ENCODE measurements at places on chromosomes 1 and 21.

DNA sequence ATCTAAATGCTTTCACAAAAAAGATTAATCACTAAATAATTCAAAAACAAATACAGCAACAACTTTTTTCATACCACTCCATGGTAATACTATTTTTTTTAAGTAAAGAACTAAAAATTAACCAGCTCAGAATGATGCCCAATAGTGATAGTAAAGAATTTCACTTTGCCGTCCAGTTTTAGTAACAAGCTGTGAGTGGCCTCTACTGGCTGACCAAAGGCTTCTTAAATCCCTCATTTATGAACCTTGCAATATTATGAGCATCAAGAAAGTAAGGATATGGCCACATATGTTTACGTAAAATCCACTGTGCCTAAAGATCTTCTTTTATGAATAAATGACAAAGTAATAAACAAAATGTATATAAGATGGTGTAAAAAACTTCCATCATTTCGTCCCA, 108.6 kb downstream of the GPATCH2 start:
- no peak for DNase-seq

GRCh38 chr1:241475671-241476070, 43.9 kb downstream of the FH start:
- no peak for DNase-seq

DNA sequence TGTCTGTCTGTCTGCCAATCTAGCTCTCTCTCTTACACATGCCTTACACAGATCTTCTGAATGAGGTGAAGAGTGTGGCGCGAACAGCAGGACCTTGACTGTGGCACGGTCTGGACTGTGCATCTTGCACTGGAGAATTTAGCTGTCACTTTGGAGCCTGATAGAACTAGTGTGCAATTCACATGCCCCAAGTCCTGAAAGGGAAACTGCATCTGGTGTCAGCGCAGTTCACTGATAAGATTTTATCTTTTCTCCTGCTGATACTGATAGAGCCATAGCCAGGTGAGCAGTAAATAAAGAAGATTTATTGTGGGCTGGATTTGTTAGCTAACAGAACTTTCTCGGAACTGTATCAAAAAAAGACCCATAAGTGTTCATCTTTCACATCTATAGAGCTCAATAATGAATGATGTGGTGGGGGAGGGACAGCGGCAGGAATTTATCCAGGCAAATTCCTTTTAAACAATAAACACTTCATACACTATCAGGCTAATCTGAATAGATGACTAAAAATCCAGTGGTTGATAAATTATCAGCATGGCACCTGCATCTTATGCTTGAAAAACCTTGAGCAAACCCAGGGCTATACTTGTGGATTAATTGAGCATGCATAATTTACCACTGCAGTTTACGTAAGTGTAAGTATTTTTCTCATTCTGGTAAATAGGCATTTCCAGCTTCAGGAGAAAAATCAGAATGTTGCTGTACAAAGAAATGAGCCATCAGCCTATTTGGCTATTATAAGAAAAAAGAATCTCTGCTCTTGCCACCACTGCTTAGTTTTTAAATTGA, 104.1 kb downstream of the NTNG1 start:
- DNase-seq, result no peak

DNA sequence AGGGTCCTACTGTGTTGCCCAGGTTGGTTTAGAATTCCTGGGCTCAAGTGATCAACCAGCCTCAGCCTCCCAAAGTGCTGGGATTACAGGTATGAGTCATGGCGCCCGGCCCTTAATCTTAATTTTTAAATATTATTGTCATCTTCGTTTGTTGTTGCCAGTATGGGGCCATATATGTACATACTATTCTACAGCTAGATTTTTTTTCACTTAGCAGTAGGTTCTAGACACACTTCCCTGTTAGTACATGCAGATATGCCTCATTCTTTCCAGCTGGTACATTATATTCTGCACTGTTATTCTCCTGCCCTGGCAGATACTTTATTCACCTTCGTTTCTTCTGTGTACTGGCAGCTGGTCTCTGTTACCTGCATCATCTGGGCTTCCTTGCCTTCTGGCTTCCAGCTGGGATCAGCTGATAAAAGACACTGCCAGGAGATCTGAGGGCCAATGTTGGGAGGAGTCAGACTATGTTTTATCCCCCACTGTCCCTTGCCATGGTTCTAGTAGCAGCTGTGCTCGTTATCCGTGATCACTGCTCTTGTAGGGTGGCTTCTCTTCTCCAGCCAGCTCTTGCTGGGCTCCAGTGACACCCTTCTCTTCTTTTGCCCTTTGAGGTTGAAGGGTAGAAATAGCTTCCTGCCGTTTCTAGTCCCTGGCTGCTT, 24.7 kb downstream of the ST3GAL3 start:
- no peak for DNase-seq

DNA sequence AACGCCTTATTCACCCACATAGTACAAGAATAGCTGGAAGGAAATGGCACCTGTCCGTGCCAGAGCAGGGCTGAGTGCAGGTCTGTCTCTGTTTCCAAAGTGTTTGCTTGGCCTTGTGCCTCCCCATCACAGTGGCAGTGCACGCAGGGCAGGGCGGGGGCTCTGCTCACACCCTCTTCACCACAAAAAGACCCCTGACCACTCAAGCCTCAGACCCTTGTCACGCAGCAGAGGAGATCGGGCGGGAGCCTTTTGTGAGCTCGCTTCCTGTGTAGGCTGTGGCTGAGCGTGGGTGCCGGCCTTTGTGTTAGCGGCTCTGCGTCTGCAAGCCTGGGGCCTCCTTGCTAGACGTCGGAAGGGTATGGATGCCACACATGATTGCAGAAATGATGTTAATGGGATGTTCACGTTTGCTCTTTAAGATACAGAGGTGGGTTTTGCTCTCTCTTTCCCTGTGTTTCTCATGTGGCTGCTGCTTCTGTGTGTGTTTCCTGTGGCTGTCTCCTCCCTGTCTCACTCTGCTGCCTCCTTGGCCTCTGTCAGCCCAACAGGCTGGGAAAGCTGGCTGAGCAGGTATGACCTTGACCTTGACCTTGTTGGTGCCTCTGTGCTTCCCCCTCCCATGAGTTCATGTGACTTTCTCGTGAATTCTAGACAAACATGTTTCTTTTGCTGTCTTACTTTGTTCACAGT, 45.4 kb downstream of the S100B start:
- DNase-seq, result peak; percentile 37

DNA sequence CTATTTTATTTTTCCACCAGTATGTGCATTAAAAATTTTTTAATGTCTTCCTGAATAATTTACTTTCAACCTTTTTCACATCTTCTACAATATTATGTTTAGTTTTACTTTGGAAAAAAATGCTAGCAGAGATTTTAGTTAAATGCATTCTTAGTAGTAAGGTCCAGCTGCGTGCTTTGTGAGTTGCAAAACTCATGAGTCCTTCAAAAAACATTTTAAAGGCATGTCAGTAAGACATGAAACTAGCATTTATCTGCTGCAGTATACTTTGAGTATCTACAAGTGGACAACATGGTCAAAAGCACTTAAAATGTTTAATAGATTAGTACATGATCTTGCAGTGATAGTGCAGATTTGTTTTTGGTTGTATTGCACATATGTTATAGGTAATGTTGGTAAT, 139.0 kb downstream of the HS2ST1 start:
- DNase-seq, result no peak

GRCh38 chr1:6424619-6425593, at the start of gene ESPN:
ESPN (plus strand) TSS chr1:6424776; CDS start chr1:6424956, 180 bp downstream.
- no peak for DNase-seq

- DNase-seq, result no peak
Observed at GRCh38 chr1:182192215-182192614, 130.7 kb upstream of the ZNF648 start.

- DNase-seq, result no peak
Observed at GRCh38 chr1:117809764-117810163, 119.7 kb downstream of the GDAP2 start.

GRCh38 chr1:203601716-203602309, 24.8 kb upstream of the ATP2B4 start:
- DNase-seq, result no peak

DNA sequence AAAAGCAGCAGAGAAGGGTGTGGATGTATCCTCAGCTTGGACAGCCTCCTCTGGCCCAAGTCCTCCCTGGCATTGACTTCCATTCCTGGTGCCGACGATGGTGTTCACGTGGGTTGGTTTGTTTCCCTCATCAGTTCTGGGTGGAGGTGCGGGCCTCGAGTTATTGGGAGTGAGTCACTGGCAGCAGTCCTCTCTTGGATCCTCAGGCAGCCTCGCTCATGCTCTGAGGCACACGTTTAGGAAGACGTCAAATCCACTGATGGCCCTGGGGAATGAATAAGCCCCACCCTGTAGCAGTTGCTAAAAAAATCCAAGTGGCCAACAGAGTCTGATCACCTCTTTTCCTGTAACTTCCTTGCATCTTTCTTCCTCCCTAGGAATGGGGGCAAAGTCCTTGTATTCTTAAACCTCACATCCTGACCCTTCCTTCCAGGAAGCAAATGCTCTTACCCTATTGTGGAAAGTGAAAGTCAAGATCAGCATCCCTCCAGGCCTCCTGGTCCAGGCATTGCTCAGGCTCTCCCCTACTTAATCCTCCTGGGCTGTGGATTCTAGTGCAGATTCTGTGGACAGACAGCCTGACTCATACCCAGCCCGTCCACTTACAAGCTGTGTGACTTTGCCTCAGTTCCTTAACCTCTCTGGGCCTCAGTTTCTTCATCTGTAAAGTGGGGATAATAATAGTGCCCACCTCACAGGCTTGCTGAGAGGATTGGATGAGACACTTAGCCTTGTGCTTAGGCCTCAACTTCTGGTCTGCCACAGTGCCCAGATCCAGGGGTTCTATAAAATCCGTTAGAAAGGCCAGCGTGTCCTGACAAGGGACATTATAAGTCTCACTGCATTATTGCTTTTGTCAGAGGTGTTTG, 111.1 kb downstream of the TLR5 start:
- DNase-seq, result no peak

DNA sequence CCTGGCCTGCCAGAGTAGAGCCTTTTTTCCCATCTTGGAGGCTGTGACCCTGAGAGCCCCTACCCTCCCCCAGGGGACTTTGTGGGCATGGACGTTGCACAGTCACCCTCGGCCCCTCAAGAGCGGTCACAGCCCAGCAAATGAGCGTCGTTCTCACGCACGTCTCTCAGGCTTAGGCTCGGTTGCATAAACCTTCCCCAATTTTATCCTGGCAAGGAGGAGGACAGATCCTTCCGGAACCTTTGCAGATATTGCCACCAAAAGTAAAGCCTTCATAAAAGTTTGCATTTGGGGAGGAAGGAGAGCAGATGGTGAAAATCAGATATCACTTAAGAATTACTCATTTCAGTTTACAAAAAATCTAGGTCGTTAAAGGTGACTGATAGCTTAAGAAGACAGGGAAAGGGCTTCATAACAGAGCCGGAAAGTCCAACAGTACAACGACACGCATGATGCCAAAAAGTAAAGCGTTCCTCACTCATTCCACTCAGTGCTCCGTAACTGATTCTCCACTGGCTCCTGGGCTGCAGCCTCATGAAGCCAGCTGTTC, 29.3 kb downstream of the PDE9A start:
- no peak for DNase-seq

DNA sequence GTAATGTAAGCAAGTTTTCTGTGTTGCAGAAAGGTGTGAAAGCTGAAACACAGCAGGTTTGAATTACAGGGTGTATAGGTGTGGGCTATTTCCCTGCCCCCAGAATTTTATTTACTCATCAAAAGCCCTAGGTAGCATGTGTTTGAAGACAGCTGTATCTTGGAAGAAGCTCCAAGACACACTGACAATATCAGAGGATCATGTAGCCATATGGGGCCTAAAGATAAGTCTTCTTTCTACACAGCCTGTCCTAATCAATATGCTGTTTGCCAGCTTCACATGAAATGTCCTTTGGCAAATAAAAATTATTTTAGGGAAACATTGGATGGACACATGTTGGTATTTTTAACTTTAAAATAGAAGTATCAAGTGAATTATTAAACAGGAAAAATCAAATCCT, 17.5 kb upstream of the SUCO start:
- no peak for DNase-seq

- no peak for DNase-seq
Observed at GRCh38 chr1:247936415-247936814, 11.7 kb downstream of the OR2AJ1 start.

DNA sequence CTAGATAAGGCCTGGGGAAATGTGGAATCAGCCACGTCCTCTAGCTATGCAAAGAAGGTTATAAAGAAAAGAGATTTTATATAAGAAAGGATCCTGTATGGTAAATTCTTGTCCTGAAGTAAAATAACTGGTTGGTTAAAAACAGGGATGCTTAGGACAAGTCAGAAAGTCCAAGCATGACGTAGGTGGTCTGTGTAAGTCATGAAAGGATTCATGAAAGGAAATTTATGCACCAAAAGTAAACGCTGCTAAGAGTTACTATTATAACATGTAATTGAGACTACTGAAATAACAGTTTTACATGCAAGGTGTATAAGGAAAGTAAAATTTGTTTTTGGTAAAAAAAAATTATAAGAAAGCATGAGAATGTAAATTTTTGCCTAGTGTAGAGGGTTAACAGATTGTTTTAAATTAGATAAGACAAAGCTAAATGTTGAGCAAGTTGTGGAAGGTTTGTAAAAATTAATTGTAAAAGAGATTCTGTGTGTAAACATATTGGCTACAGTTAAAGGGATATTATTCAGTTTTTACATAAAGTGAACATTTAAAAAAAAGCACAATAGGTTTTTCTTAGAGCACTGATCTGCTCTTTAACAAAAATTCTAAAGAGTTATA, 43.9 kb downstream of the PIGK start:
- no peak for DNase-seq

- no peak for DNase-seq
Observed at GRCh38 chr21:24590261-24590660, 1017.0 kb downstream of the MRPL39 start.

GRCh38 chr1:93506126-93506525, 58.2 kb downstream of the FNBP1L start:
- no peak for DNase-seq

GRCh38 chr1:231871878-231872277, 245.3 kb downstream of the DISC1 start:
- DNase-seq, result no peak

DNA sequence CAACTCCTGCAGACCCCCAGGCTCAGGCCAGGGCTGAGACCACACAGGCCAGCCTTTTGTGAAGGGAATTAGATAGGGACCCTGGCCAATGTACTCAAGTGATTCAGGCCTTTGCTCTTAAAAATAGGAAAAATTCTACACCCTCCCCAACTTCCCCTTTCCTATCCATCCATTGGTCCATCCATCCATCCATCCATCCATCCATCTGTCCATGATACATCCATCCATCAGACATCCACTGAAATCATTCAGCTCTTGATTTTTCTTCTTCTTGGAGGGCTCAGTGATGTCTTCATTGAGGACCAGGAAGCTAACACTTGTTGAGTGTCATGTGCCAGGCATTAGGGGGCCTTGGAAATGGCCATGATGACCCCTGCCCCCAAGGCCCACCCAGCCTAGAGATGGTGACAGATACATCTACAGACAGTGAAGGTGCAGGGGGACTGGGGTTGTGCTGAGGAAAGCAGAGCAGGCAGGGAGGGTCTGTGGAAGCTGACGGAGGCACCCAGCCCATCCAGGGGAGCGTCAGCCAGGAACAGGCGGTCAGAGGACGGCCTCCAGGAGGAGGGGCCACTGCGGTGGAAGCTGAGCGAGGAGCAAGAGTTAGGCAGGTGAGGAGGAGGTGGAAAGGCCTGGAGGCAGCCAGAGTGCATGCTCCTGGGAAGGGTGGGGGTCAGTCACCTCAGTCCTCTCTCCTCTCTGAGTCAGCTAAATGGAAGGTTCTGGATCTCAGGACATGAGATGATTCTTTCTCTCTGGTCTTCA, 81.9 kb downstream of the EPHB2 start:
- no peak for DNase-seq
